ENCODE measurements at places on chromosomes 3 and 15.
A peak's percentile ranks its signal among the peaks of the same experiment; 100 is the strongest.

- no peak for DNase-seq
Measured at GRCh38 chr15:48170981-48171380, 7.1 kb downstream of the MYEF2 start.

DNA sequence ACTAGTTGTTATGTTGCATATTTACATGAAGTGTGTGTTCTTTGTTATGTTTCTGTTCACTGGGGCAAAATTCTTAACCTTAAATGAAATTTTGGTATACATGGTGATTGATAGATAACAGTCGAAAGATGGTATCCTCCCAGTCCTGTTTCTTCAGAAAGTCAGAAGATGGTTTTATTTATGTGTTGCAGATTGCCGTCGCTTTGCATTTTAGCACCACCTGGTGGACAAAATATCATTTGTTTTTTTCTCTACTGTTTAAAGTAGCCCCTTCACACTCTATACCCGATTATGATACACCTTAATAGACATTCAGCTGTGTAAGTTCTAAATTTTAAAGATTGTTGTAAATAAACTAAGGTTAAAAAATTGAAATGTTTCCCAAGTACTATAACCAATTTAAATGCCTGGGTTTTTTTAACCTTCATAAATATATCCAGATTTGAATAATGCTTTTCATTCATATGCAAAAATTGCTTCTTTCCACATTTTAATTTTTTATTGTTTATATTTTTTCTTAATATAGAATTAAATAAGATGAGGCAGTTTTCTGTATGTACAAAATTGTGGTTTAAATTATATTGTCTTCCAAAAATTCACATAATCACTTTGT lies 152.2 kb downstream of the ALCAM start:
- DNase-seq: peak; percentile 27

DNA sequence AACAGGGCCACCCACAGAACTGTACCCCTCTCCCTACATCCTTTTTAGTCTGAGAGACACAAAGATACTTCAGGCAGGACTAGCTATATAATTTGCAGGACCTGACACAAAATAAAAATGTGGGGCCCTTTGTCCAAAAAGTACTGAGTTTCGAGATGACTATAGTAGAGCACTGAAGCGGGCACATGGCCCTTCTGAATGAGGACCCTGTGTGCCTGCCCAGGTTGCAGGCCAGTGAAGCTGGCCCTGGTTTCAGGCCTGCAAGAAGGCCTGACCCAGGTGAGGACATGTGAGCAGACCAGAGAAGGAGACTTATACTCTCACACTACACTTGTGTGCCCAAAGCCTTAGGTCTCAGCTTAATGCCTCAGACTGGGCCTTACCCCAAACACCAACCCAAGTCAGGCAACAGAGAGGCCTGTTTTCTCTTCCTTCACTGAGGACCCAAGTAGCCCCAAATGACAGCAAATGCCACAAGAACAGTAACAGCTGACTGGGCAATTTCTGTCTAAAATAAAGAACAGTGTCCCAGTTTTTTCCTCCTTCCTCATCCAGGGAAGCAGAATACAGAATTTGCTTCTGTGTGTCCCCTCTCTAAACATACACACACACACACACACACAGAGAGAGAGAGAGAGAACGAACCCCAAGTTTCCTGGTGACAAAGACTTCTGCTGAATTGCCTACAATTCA lies 100.9 kb upstream of the ARHGEF3 start:
- no peak for DNase-seq

DNA sequence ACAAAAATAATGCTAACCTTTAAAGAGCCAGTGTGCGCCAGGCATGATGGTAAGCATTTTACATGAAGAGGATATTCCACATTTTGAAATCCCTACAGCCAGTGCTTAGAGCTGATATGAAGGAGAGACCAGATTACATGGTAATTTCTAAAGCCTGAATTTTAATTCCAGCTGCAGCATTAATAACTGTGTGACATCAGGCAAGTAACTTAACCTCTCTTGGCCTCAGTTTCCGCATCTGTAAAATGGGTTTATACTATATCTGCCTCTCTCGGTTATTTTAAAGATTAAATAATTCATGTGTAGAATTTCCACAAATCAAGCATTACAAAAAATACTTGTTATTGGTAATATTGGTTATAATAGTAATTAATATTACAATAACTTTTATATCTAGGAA lies 165.4 kb downstream of the UACA start:
- DNase-seq: no peak

GRCh38 chr3:171646357-171647133 lies 163.7 kb downstream of the PLD1 start:
- DNase-seq: no peak

DNA sequence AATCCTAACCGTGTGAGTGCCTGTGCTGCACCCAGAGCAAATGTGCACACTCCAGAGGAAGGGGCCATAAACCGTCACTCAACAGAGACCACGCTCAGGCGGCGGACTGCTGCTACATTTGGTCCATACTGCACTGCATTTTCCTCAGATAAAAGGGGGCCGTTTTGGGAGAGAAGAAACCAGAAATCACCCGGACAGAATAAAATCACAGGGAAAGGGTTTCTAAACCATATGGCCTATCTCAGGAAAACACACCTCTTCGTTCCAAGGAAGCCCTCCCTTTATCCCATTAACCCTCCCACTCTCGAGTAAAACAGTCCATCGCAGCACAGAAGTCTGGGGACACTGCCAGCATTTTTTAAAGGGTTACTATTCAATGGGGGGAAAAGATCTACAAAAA lies 7.6 kb downstream of the IL17RD start:
- DNase-seq: no peak

GRCh38 chr15:83372434-83372891 lies 74.7 kb upstream of the SH3GL3 start:
- peak; percentile 30 for DNase-seq

- no peak for DNase-seq
Measured at GRCh38 chr3:62888180-62888579, 13.0 kb upstream of the CADPS start.

- DNase-seq: no peak
Measured at GRCh38 chr3:113157408-113158030, 53.8 kb upstream of the BOC start.

All from hippocampal formation (tissue), 2 donors.